ENCODE measurements at places on chromosomes 1 and 21.

- no peak for DNase-seq
Measured at GRCh38 chr1:1938613-1939295, 19.7 kb upstream of the TMEM52 start.

DNA sequence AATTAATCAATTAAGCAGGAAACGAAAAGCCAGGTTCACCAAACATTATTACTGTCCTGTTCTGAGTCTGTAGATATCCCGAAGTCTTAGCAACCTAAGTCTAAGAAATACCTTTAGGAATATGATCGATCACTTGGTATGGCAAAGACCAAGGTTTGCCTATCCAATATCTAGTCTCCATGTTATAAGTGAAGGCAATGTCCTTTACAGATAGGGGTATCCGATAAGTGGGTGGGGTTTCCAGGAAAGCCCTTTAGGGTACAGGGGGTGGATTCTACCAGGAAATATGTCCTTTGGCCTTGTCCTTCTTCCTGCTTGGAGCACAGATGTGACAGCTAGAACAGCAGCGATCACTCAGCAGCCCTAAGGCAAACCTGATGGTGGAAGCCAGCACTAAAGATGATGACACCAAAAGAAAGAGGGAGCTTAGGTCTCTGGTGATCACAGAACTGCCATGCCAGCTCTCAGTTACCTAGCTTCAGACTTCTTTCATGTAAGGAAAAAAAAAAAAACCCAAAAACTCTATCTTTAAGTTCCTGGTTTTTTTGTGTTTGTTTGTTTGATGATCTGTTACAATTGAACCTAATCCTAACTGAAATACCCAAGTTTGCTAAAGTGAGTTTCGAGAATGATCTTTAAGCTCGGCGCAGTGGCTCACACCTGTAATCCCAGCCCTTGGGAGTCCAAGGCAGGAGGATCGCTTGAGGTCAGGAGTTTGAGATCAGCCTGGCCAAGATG, 40.8 kb downstream of the DSTYK start:
- no peak for DNase-seq

- peak; percentile 44 for DNase-seq
Measured at GRCh38 chr1:15343729-15344128, 66.0 kb upstream of the EFHD2 start.

GRCh38 chr1:224896130-224896781, 33.2 kb upstream of the DNAH14 start:
- DNase-seq = no peak

- peak; percentile 96 for DNase-seq
Measured at GRCh38 chr1:26733982-26734381, 38.2 kb downstream of the ARID1A start.

DNA sequence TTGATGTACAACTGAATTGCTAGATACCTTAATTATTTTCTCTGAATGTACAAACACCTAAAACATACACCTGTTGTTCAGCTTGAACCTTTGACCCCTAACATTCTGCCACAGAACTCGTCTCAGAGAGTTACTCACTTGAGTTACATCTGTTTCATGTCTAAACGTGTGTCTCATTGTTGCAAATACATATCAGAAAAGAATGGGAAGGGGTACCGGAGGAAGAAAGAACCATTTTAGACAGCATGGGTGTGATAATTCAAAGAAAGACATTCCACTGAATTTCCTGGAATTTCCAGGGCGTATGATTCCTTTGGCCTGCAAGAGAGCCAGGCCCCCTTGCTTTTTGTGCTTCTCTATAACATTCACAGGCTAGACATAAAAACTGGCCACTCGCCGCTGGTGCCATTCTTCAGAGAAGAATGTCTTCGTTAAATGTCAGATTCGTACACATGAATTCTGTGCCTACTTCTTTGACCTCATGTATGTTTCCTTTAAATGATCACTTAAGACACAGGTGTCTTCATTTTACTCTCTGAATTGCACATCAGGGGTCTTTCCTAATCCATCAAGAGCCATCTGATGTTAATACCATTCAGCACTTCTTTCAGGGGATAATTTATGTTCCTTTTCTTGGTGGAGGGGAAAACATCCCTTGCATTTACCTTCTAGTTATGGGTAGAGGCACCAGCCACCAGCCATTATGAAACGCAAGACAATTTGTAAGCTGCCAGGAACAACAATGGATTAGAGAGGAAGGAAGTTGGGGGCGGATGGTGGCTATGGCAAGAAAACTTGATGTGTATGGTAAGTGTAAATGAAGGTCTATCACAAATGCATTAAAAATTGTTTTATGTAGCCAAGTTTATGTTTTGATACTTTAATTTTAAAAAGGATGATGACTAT, 12.7 kb downstream of the ATF3 start:
- DNase-seq = no peak

GRCh38 chr1:145964328-145965118, at the start of the genes ANKRD34A and POLR3GL:
ANKRD34A (minus strand) TSS chr1:145964575; CDS start chr1:145961759, 2,816 bp downstream.
POLR3GL (plus strand) TSS chr1:145964690; CDS start chr1:145974866, 10,176 bp downstream.
- DNase-seq = peak; percentile 90

GRCh38 chr1:58585581-58586151, 8.6 kb upstream of the TACSTD2 start:
- peak; percentile 70 for DNase-seq

DNA sequence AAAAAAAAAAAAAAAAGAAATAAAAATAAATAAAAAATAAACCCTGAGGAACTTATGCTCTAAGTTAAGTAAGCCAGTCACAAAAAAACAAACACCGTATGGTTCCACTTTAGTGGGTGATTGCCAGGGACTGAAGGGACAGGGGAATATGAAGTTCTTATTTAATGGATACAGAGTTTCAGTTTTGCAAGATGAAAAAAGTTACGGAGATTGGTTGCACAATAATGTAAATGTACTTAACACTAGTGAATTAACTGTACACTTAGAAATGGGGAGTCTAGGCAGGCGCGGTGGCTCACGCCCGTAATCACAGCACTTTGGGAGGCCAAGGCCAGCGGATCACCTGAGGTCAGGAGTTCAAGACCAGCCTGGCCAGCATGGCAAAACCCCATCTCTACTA, 111.4 kb downstream of the ASH1L start:
- DNase-seq = no peak

DNA sequence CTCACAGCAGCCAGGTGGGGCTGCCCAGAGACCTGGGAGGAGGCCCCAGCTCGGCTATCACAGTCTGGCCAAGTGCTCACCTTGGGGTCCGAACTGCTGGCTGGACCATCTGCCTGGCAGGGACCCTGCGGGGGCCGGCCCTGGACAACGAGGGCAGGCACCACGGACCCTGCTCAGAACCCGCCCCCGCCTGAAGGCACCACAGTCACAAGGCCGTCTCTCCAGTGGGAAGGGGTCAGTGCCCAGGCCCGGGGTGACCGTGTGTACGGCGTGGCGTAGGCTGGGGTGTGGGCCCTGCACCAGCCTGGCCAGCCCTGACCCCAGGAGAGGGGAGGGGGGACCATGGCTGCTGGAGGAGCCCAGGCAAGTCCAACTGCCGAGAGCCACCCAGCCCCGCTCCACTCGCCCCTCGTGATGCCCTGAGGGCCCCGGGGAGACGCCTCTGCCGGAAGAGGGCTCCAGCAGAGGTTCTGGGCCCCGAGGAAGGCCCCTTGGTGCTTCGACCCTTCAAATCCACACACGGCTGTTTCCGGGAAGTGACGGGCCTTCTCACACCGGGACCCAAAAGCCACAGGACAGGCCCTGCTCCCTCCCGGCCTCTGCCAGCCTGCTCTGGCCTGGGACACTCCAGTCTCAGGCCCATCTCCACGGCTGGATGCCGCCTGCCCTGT, 11.2 kb upstream of the RNF223 start:
- DNase-seq = no peak

DNA sequence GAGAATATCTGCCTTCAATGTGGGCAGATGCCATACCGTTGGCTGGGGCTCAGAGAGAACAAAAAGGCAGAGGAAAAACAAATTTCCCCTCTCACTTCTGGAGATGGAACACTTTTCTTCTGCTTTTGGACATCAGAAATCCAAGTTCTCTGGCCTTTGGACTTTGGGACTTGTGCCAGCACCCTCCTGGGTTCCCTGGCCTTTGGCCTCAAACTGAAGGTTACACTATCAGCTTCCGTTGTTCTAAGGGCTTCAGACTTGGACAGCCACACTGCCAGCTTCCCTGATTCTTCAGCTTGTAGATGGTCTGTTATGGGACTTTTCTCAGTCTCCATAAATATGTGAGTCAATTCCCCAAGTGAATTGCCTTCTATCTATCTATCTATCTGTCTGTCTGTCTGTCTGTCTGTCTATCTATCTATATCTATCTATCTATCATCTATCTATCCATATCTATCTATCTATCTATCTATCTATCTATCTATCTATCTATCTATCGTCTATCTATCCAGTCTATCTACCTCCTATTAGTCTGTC, 778.1 kb upstream of the TMPRSS15 start:
- DNase-seq = no peak

GRCh38 chr1:54122992-54123391, 29.8 kb downstream of the CDCP2 start:
- no peak for DNase-seq

- no peak for DNase-seq
Measured at GRCh38 chr1:6206520-6206855, 569 bp downstream of the RNF207 start.

DNA sequence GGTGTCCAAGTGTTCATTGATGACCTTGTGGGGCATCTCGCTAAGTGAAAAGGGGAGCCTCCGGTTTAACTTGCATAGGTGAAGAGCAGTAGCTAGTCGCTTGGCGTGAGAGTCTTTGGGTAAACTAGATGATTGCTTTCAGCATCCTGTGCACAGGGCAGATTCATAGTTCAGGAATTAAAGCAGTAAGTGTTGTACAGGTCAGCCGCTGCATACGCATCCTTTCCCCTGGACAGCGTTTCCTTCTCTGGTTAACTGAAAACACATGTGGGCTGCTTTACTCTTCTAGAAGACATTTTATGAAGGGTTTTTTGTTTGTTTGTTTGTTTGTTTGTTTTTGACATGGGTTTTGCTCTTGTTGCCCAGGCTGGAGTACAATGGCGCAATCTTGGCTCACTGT, 12.1 kb downstream of the NDUFV3 start:
- DNase-seq = peak; percentile 51

DNA sequence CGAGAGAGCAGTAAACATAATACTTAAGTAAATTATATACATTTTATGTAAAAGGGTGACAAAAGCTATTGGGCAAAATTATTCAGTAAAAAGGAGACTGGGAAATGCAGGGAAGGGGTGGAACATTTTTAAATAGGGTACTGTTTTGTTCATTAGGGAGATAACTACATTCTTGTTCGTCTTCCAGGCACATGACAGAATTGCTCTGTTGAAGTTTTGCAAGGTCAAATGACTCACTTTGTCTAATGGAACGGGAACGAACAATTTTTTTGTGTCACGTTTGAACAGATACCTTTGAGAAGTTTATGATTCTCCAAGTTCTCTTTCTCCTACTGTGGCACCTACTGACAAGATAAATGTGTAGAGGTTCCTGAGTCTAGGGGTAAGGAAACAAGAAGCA, 382.3 kb upstream of the ZRANB2 start:
- DNase-seq = peak; percentile 61

DNA sequence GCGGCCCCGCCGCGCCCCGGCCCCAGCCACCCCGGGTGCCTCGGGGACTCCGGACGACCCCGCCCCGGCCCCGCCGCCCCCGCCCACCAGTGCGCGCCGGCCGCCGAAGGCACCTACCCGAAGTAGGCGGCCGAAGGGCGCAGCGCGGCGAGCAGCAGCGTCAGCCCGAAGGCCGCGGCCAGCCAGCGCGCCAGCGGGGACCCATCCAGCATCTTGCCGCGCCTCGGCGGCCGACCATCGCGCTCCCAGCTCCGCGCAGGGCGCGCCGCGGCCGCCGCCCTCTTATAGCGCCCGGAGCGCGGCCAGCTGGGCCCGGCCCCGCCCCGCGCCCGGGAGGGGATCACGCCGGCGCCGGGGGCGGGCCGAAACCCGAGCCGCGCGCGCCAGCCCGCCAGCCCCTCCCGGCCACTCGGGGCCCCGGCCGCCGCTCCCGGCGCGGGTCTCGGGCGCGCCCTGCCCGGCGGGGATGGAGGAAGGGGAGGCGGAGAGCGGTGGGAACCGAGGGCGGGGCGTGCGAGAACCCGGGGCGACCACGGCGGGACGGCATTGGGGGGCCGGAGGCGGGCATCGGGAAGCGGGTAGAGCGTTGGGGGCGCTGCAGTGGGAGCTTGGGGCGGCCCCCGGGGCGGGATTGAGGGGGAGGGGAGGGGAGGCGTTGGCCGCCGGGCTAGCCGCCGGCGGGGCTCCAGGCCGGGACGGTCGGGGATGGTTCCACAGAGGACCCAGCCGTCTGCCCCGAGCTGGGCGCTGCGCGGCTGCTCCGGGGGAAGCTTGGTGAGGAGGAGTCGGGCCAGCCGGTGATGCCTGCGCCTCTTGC, at the start of gene WNT9A:
WNT9A (minus strand) TSS at position 257 of the 817 bp plus-strand sequence; CDS start at position 212, 45 bp downstream.
- DNase-seq = peak; percentile 59

GRCh38 chr1:7432102-7432899, 338.8 kb upstream of the VAMP3 start:
- DNase-seq = no peak

DNA sequence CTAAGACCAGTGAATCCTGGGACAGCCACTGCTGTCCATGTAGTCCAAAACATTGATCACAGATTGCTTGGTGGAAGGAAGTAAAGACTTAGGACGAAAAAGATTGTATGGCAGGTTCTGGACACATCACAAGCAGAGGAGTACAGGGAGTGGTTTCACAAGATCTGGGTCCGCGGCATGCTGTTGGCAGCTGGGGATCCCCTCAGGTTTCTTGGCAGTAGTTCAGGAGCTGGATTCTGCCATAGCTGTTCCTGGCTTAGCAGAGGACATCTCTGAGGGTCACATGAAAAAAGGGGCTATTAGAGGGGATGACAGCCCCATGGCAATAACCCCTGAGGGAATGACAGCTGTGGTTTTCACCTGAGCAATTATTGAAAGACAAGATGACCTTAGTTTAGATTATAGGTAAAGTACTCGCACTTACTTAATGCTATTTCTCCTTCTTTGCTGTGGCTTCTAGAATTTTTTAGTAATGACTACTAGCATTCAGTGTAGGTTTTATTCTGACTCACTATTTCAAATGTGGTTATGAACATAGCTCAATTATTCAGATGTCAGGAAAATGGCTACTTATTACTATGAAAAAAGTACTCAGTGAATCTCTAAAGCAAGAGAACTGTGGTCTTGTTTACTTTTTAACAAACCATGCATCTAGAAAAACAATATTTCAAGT, 8.2 kb downstream of the KRTAP27-1 start:
- DNase-seq = no peak

DNA sequence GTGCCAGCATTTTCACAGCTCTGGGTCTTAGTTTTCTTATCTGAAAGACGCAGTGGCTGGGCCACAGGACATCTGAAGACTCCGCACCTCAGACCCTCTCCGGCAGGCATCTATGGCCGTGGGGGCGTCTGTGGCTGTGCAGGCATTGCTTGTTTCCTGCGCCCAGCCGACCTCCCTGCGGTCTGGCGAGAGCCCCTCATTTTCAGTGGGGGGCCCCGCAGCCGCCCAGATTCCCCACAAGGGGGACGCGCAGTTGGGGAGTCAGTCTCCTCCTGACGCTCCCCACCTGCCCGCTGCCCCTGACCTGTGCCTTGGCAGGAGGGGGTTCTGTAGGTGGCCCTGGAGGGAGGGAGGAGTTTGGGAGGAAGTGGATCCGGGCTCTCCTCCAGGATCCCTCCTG, 3.5 kb upstream of the TFF1 start:
- DNase-seq = no peak

GRCh38 chr1:179871940-179872339, 5.7 kb downstream of the TOR1AIP2 start:
- DNase-seq = no peak
